ENCODE measurements at places on chromosomes 6 and 20. TPM values are rescaled to one million over a fixed set of nuclear protein-coding genes. Genes with fewer than 3 reads are reported as not detected.

GPX5 gene
- not detected for total RNA-seq

DNA sequence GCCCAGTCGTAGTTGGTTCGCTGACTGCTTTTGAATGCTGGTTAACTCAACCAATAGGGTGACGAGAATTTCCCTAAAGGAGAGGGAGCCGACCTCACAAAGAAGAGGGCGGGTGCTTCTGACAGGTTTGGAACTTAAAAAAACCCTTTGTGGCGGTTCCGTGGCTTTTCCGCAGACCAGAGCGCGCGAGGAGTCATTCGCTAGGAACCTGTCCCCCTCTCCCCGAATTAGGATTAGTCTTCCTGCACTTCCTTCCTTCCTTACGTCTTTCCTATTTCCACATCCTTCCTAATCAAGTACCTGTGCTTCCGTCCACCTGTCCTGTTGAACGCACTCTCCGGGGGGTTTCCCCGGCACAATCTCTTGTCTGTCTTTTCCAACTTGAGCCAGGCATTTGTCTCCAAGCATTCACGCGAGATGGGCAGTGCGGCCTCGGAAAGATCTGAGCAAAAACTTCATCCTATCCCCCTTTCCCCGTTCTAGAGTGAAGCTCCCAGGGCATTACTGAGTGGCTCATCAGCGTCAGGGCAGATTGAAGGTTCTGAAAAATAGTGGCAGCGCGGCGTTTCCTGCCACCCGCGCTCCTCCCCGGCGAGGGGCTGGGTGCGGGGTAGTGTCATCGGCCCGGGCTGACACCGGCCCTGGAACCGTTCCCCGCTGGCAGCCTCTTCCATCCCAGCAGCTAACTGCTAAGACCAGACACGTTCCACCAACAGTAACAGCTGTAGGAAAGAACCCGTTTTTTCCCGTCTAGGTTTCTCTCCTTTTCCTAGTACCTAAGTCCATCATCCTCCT, 1.5 kb upstream of the STXBP5 start:
- H3K36me3 ChIP-seq: no peaks in the 10 kb centered on the region
- peak overlapping the region; percentile 89 for H3K4me3 ChIP-seq
- peak overlapping the region; percentile 95 for H3K27ac ChIP-seq
- H3K4me1 ChIP-seq: no peaks in the 10 kb centered on the region

- H3K36me3 ChIP-seq: peaks cover 7% of the 10 kb centered on the region
- no peaks in the 10 kb centered on the region for H3K4me1 ChIP-seq
- DNase-seq: no peak
These were observed 15.1 kb upstream of the PPP1R16B start for GRCh38 chr20:38790200-38791053.

FAM209B gene
- not detected for total RNA-seq

LY6G6C gene
- not detected for total RNA-seq

GRCh38 chr6:14009431-14009830, 84.7 kb downstream of the RNF182 start:
- H3K27ac ChIP-seq: no peak overlapping the region
- no peak for DNase-seq
- H3K36me3 ChIP-seq: no peaks in the 10 kb centered on the region
- no peak overlapping the region for H3K4me3 ChIP-seq
- no peaks in the 10 kb centered on the region for H3K4me1 ChIP-seq

- no peak overlapping the region for H3K4me3 ChIP-seq
- H3K4me1 ChIP-seq: peaks cover 4% of the 10 kb centered on the region
- no peak for DNase-seq
- H3K27me3 ChIP-seq: no peaks in the 10 kb centered on the region
- peak overlapping the region; percentile 34 for H3K27ac ChIP-seq
These were observed 84.0 kb upstream of the ZNF217 start for GRCh38 chr20:53677447-53678314.

- H3K27me3 ChIP-seq: no peaks in the 10 kb centered on the region
- peaks cover 6% of the 10 kb centered on the region for H3K4me1 ChIP-seq
These were observed 463 bp upstream of the HLA-DMB start for GRCh38 chr6:32941214-32941768.

- DNase-seq: peak; percentile 37
- peak overlapping the region; percentile 82 for H3K27ac ChIP-seq
- no peaks in the 10 kb centered on the region for H3K36me3 ChIP-seq
These were observed 1.6 kb downstream of the DNAJC5 start for GRCh38 chr20:63896264-63897105.

GRCh38 chr6:163309491-163310026, 105.0 kb upstream of the QKI start:
- DNase-seq: no peak
- H3K4me1 ChIP-seq: no peaks in the 10 kb centered on the region
- H3K4me3 ChIP-seq: no peak overlapping the region
- peak overlapping the region; percentile 80 for H3K27ac ChIP-seq

GRCh38 chr6:14966096-14966905, 279.6 kb upstream of the JARID2 start:
- H3K4me1 ChIP-seq: no peaks in the 10 kb centered on the region
- H3K4me3 ChIP-seq: no peak overlapping the region
- no peaks in the 10 kb centered on the region for H3K36me3 ChIP-seq
- no peak for DNase-seq
- H3K27ac ChIP-seq: no peak overlapping the region
- no peaks in the 10 kb centered on the region for H3K27me3 ChIP-seq

BPIFB1 gene
- not detected for total RNA-seq

DNA sequence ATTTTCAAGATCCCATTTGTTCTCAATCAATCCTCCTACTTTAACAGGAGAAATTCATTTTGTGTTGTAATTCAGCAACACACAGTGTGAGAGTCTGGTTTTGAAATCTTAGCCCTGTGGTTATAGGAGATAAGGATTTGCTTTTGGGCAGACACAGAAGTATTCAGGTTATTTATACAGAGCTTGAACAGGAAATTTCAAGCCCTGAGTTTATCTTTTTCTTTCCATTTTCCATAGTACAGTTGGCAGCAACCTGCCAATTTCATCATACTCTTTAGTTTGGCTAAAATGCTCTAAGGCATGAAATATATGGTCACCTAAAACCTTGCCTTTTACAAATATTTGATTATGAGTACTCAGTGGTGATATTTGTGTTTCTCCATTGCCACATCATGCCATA, 41.4 kb downstream of the PKIB start:
- DNase-seq: no peak
- no peak overlapping the region for H3K4me3 ChIP-seq
- no peak overlapping the region for H3K27ac ChIP-seq
- H3K27me3 ChIP-seq: no peaks in the 10 kb centered on the region

SOBP gene
- 6.0 TPM for total RNA-seq

DNA sequence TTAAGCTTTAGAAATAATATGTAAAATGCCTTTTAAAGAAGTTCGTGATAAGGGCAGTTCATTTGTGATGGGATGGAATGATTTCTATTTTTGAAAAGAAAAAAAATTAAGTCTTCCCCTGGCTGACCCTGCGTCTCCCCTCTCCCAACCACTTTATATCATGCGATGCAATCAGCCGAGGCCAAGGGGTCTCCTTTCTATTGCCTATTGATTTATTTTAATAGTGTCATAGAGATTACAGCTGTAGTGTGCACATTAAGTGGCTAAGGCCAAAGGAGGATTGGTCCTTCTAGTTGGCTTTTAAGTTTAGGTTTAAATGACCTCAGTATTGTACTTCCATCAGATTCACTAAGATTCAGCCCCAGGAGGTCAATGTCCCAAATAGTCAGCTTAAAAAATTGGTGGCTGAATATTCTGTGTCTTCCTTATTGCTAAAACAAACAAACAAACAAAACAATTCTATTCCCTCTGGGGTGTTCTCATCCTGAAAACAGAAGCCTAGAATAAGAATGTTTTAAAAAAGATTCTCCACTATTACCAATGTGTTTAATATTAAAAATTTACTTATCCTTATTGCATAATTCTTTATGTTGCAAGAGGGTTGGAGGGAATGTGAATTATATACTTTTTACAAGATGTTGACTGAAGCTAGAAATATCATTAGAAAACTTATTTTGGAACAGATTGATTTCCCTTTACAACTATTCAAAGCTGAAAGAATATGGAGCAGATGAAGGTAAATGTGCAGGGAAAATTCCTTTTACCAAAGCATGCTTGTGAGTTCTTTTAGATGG, 359.1 kb downstream of the SAMD5 start:
- no peak for DNase-seq
- H3K27ac ChIP-seq: no peak overlapping the region
- no peaks in the 10 kb centered on the region for H3K36me3 ChIP-seq
- no peaks in the 10 kb centered on the region for H3K4me1 ChIP-seq
- no peaks in the 10 kb centered on the region for H3K27me3 ChIP-seq

GRCh38 chr20:33897313-33897912, 86.3 kb downstream of the CHMP4B start:
- H3K27me3 ChIP-seq: peaks cover 3% of the 10 kb centered on the region
- H3K36me3 ChIP-seq: no peaks in the 10 kb centered on the region
- no peak overlapping the region for H3K27ac ChIP-seq
- no peaks in the 10 kb centered on the region for H3K4me1 ChIP-seq

KCNK15 gene
- total RNA-seq: 1.9 TPM

GRCh38 chr6:130046671-130047070, 28.3 kb downstream of the L3MBTL3 start:
- no peaks in the 10 kb centered on the region for H3K4me1 ChIP-seq
- DNase-seq: no peak
- H3K27ac ChIP-seq: no peak overlapping the region
- no peak overlapping the region for H3K4me3 ChIP-seq
- no peaks in the 10 kb centered on the region for H3K27me3 ChIP-seq

- H3K4me1 ChIP-seq: no peaks in the 10 kb centered on the region
- no peak for DNase-seq
- no peaks in the 10 kb centered on the region for H3K27me3 ChIP-seq
- no peak overlapping the region for H3K27ac ChIP-seq
- peaks cover 8% of the 10 kb centered on the region for H3K36me3 ChIP-seq
- H3K4me3 ChIP-seq: no peak overlapping the region
These were observed 20.3 kb downstream of the TTPAL start for GRCh38 chr20:44495802-44496481.

All from tibial nerve (tissue), 4 donors.